ENCODE measurements at places on chromosomes 2 and 18. TPM values are rescaled to one million over a fixed set of nuclear protein-coding genes. Genes with fewer than 3 reads are reported as not detected.

MC2R gene
- not detected for total RNA-seq

GAREM2 gene
- 2.1 TPM for total RNA-seq

LAMA3 gene
- total RNA-seq, result 0.31 TPM

FAM98A gene
- total RNA-seq, result 77.3 TPM

WNT10A gene
- 6.8 TPM for total RNA-seq

TCF7L1 gene
- not detected for total RNA-seq

CERS6 gene
- total RNA-seq, result 21.3 TPM

DNA sequence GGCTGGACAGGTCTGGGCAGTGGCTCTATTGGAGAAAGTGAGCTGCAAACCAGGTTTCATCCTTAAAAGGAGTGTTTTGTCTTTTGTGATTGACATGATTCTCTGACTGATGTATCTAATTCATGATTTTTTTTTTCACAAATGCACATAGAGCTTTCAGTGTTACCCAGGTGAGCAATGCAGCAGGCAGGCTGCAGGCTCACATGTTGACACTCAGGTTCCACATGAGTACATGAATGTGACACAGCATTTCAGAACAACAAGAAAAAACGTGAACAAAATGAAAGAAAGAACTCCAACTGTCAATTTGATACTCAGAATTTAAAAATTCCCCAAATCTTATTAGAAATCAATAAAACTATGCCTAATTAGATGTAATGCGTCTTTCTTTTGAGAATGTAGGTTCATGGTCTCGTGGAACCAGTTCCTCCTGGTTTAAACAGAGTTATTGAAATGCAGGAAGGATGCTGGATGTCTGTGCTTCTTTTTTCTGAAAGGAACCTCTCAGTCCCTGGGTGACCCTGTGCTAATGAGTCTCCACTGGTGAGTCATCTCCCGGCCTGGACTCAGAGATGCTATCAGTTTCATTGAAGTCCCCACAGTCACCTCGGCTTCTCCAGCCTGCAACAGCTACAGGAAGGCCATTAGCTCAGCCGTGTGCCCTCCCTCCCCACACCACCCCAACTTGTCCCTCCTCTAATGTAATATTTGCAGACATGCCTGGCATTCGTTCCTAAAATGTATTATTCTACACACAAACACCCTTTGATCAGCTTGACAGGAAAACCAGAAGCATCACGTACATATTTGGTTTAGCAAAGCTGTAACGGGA lies 430.4 kb downstream of the LPIN1 start:
- no peak for DNase-seq

DNA sequence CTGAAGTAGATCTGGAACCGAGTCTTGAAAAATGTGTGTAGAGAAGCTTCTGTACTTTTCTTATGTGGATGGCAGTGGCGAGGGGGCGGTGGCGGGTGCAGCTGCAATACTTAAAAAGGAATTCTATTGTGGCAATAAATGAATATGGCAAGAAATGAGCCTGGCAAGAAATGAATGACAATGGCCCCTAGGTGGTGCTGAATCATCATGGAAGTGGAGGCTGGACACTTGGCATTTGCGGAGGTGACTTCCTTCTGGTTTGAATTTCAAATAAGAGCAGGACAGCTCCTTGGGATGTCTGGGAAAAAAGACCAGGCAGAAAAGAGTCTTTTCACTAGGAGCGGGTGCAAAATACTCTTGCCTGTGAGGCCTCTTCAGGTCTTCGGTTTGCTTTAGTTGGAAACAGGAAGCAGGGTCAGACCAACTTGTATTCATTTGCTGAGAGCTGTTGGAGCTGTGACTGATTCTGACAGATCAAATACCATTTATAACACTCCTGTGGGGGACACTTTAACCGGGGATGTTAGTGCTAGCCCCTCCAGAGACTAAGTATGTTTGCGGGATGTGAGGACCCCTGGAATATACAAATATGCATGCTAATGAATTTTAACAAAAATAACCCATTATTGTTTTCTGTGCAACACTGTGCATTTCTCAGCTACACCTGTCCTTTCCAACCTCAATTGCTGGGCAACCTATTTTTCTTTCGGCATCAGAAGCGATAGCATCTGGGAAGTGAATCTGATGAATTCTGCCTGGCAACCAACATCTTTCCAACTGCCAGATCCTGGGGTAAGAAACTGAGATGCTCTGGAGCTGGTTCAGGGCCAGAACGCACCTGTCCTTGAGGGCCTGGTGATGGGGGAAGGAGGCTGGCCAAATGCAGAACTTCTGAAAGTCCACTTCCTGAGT lies 35.4 kb downstream of the FASTKD2 start:
- DNase-seq, result peak; percentile 40

GRCh38 chr2:240595381-240596079 lies 9.0 kb downstream of the CAPN10 start:
- DNase-seq, result peak; percentile 52

DNA sequence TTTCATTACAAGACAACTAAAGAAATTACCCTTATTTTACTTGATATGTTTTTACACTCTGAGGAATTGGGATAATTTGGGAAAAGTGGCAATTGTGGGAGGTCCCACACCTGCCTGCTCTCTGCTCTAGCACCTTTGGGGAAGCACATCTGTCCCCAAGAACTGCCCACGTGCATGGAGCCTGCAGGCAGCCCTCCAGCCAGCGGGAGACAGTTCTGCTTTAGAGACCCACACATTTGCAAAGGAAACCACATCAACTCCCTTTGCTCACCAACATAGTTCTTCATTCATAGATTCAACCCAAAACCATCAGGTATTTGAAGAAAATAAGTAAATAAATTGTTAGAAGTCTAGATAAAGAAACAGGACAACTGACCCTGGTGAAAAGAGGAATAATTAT lies 239.9 kb upstream of the ID2 start:
- DNase-seq, result no peak

DNA sequence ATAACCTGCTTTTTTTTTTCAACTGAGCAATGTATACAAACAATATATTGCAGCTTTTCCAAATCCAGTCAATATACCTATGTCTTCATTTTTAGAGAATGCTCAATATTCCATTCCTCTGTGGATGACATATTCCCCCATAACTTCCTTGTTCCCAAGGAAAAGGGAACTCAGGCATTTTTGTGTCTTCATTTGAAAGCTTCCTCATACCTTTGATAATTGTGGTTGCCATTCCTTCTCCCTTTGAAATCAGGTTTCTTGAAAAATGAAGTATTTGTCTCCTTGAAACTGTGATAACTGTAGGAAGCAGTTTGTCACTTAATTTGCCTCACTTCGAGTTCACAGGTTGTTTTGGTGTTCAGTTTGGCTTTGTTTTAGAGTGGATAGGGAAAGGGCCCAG lies 13.5 kb downstream of the ELAC1 start:
- DNase-seq, result no peak

DNA sequence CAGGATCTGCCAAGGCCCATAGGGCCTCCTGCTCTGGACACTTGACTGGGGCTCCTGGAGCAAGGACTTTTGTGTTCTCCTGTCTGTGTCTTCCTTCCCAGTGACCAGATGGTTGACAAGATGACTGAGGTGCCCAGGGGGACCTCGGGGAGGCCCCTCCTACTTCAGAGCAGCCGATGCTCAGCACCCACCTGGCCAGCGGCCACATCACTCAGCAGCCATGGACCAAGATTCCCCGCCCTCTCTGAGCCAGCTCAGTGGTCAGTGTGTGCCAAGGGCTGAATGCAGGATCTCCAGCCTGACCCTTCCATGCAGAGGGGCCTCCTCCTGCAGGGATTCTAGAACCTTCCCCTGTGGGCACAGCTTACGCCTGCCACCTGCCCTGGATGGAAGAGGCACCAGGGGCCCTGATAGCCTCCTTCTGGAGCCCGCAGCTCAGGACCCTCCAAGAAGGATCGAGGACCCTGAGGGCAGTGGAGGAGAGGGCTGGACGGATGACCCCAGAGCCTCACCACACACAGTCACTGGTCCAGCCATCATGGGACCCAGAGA lies 87.4 kb upstream of the GPC1 start:
- DNase-seq, result no peak

GRCh38 chr2:46988733-46989481 lies 73.3 kb upstream of the MCFD2 start:
- no peak for DNase-seq

GRCh38 chr2:70647873-70648481 lies 94.4 kb upstream of the TGFA start:
- peak; percentile 65 for DNase-seq

DNA sequence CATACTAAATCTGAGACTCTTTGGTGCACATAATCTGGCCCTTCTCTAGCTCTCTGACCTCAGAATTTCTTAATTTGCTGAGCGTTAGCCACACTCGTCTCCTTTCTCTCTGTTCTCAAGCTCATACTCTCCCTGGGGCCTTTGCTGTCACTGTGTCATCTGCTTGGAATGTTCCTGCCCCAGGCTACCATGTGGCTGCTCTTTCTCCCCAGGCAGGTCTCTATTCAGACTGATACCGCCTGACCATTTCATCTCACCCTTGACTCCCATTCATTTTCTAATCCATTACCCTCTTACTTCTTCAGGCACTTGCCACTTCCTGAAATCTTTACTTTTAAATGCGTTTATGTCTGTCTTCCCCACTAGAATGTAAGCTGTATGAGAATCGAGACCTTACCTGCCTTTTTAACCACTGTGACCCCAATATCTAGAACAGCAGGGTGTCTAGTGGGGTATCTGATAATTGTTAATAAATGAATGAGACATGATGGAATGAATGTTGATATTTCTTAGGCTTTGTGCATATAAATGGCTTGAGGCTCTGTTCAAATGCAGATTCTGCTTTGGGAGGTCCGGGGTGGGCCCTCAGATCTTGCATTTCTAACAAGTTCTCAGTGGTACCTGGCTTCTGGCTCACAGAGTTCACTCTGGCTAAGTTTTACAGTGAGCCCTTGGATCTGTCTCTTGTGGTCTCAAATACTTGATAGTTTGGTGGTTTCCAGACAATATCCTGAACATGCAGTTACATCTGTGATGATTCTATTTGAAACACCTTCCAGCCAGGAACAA lies 89.9 kb upstream of the EPC2 start:
- no peak for DNase-seq

GRCh38 chr2:72096181-72096580 lies 51.5 kb downstream of the CYP26B1 start:
- no peak for DNase-seq

DNA sequence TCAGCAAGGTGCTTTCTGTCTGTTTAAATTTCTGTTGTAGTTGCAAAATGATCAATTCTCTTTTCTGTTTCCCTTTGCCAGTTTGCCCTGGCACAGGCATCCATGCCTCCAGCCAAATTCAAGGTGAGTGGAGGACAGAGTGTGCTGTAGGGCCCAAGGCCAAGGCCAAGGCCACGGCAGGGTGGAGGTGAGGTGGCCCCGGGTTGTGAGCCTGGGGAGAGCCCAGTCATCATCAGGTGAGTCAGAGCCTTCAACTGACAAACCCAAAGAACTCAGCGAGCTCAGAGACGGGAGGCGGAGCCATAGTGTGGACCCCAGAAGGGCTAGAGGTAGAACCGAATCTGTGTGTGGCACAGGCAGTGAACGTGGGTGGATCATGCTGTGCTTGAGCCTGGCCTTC lies 55.7 kb downstream of the BCL2L11 start:
- no peak for DNase-seq

GRCh38 chr2:161486111-161486510 lies 70.0 kb downstream of the TBR1 start:
- DNase-seq, result no peak

DNA sequence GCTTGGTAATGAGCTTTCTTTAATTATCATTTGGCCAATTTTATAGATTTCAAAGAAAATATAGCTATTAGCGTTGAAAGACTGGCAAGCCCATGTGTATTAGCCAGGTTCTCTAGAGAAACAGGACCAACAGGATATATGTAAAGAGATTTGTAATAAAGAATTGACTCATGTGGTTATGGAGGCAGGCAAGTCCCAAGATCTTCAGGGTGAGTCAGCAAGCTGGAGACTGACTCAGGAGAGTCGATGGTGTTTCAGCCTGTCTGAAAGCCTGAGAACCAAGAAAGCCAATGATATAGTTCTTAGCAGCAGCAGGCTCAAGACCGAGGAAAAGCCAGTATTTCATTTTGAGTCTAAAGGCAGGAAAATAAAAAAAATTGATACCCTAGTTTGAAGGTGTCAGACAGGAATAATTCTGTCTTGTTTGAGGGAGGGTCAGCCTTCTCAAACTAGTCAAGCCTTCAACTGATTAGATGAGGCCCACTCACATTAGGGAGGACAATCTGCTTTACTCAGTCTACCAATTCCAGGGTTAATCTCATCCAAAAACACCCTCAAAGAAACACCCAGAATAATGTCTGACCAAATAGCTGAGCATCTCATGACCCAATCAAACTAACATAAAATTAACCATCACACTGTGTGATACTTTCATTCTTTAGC lies 78.3 kb upstream of the CRIM1 start:
- no peak for DNase-seq

GRCh38 chr2:179622635-179623300 lies 238.6 kb downstream of the ZNF385B start:
- DNase-seq, result no peak

DNA sequence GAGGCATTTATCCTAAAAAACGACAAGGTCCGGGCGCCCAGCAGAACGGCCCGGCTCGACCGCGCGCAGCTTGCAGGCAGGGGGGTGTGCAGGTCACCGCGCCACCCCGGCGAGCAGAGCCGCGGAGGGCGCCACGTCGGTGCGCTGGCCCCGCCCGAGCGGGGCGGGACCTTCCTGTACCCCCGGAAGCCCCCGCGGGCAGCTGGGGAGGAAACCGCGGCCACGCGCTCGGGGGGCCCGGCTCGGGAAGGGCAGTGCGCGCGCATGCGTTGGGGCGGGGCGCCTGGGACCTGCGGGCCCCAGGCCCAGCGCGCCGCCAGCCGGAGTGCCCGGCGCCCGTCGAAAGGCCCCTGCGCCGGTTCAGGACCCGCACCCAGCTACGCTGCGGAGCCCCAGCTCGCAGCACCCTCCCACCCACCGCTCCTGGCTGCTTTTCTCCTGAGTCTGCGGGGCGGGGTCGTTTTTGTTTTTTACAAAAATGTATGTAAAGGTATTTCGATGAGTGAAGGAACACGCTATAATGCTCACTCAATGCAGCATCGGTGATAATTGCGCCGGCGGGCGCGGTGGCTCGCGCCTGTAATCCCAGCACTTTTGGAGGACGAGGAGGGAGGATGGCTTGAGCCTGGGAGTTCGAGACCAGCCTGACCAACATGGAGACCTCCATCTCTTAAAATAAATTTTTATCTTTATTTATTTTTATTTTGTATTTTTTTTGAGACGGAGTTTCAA lies 47.7 kb upstream of the POMC start:
- DNase-seq, result peak; percentile 92

GRCh38 chr2:231532756-231533035 lies 2.5 kb upstream of the NMUR1 start:
- DNase-seq, result no peak

- no peak for DNase-seq
Measured at GRCh38 chr2:43622931-43623451, 14.1 kb upstream of the PLEKHH2 start.

GRCh38 chr2:84861539-84861938 lies 19.3 kb downstream of the TRABD2A start:
- no peak for DNase-seq
